ENCODE measurements at places on chromosomes 1 and 21. TPM values are rescaled to one million over a fixed set of nuclear protein-coding genes. Genes with fewer than 3 reads are reported as not detected.
A peak's percentile ranks its signal among the peaks of the same experiment; 100 is the strongest.

DNA sequence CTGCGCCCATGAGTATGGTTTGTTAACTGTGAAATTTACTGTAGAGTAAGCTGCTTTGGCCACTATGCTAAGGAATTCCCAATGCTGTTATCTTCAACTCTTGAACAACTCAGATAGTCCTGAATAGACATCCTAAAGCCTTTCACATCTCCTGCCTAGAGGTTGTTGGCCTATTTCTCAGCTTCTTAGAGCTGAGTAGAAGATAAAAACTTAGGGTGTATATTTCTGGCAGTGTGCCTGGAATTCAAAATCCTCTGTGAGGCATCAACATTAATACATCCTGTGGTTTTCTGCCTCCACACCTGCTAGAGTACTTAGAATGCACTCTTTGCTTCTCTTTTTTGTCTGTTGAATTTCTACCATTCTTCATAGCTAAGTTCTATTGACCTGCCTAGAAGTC is 45.8 kb upstream of the RC3H1 start:
- DNase-seq, result no peak

GRCh38 chr1:29256979-29257804 is 20.9 kb downstream of the PTPRU start:
- no peak for DNase-seq

GRCh38 chr1:177825276-177825901 is 144.5 kb downstream of the SEC16B start:
- no peak for DNase-seq

DNA sequence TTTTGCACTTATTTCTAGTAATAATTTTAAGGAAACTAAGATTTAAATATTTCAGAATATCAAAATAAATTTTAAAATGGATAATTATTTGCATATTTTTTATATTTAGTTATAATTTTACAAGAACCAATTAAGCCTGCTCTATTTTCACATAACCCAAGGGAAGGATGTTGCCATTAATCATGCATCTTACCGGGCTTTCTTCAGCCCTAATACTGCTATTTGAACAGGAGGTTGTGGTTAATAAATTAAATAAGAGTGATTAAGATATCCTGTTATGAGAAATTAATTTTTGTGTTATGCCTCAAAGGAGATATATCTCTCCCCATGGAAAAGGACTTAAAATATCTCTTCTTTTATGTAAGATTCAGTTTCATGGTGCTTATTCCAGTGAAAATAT is 1415.8 kb upstream of the B3GALT2 start:
- DNase-seq, result no peak

- DNase-seq, result peak; percentile 31
Measured at GRCh38 chr1:212640223-212640878, 31.8 kb downstream of the ATF3 start.

OR14K1 gene
- total RNA-seq, result not detected

GPR37L1 gene
- total RNA-seq, result not detected

ERO1B gene
- total RNA-seq, result 4.8 TPM

F13B gene
- not detected for total RNA-seq

KRTAP11-1 gene
- not detected for total RNA-seq

FCRL1 gene
- total RNA-seq, result not detected

TGFBR3 gene
- total RNA-seq, result 10.4 TPM

Data from activated CD8-positive, alpha-beta memory T cell treated with anti-CD3 and anti-CD28 coated beads, Interleukin-2, amount 10 ng/mL, durations not matched to agents 7 days and 5 days (primary cell).